ENCODE measurements at places on chromosomes 5 and 9.

- no peak for DNase-seq
Observed at GRCh38 chr5:72390836-72391235, 70.7 kb downstream of the PTCD2 start.

DNA sequence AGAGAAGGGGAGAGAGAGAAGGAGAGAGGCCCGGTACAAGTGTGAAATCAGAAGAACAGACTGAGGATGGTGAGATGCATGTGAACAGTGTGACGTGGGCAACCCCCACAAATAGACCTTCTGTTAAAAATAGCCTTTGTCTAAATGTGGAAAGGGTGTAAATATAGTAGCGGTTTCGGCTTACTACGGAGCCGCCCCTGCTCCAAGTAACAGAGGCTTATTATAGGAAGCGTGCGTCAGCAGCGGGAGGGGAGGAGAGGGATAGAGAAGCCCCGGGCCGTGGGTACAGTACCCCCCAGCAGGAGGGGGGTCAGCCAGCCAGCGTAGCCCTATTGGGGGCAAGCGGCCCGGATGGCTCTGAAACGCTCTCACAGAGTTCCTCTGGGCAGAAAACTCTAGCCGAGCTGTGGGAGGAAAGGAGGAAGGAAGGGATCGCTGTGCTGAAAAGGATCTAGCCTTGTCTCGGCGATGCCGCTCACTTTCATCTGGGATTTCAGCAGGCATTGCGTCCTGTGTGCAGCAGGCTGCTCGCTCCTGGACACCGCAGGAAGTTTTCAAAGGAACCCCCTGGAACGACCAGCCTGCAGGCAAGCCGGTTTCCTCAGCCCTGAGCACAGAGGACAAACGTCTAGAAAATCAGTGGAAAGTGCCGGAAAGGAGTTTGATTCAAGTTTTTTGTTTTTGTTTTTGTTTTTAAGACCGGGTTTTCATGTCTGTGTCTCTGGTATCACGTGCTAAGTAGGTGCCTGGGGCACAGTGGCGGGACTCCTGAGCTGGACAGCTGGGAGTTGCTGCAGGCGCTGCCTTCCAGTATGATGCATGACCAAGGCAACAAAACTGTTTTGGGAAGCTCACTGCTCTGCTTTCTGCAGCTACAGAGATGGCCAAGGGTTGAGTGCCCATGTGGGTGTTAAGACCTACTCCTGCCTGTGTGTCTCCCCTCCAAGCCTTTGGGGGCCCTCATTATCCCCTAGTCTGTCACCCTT lies 146.6 kb downstream of the SEC61B start:
- DNase-seq: no peak

- DNase-seq: no peak
Observed at GRCh38 chr9:130336885-130337284, 71.3 kb downstream of the HMCN2 start.

DNA sequence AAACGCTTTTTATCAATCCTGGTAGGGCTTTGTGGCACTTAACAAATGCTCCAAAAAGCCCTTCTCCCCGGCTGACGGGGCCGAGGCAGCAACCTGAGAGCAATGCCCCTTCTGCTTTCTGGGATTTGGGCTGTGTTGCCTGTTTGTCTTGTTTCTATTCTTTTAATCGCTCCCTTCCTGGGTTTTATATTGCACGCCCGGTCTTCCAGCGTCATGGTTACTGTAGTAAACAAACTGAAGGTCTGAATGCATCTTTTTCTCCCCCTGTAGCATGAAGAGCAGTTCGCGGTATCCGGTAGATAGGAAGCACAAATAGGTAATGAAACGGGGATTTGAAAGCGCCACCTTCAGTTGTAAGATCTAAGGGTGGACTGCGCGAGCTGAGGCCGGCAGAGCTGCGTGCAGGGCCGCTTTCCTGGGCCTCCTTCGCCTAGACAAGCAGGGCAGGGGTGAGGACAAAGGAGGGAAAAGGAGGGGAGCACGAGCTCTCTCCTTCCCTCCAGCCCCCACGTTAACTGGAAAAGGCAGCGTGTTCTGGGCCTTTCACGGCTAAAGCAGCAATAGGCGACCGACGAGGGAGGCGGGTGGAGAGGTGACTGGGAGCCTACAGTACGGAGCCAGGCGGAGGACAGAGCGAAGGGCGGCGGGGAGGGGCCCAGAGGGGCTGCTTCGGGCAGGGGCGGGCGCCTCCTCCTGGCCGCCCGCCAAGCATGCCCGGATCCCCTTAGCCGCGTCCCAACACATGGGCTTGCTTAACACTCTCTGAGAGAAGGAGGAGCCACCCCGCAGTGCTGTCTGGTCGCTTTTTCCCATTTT lies 49.3 kb upstream of the ZNF366 start:
- peak; percentile 20 for DNase-seq

DNA sequence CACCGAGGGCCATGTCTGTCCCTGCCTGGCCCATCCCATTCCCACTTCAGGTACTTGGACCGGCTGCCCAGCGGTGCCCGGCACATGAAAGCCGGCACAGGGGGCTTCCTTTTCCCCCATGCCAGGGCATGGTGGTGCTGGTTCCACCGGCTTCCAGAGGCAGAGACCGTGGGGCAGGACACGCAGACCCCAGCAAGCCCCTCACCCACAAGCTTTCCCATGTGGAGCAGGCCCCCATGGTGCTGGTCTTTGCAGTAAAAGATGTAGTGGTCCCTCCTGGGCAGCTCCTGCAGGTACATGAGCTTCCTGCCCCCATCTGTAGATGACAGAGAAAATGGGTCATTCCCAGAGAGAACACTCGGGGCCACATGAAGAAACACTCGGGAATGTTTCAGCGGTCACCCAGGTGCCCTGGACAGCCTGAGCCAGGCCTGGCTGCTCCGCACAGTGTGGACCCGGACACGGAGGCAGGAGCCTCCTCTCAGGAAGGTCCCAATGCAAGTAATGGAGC lies 2.0 kb downstream of the OBP2B start:
- no peak for DNase-seq

DNA sequence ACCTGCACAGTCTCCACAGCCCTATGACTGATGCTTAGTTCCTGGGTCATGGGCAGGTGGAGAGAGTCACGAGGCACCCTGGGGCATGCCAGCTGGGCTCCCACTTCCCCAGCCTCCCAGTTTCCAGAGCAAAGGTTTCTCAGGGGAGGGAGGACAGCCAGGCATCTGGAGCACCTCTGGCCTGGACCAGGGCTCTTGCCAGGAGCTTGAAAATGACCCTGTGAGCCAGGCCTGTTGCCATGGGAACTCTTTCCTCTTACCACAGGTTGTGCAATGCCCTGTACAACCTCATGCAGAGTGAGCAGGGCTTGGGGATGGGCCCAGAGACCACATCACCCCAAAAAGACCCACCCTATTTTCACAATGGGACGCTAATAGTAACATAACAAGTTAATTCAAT lies 113.1 kb downstream of the PSD2 start:
- DNase-seq: no peak

GRCh38 chr5:143501310-143502044 lies 98.0 kb upstream of the NR3C1 start:
- DNase-seq: no peak

- no peak for DNase-seq
Observed at GRCh38 chr9:20692554-20692953, 8.5 kb downstream of the FOCAD start.

DNA sequence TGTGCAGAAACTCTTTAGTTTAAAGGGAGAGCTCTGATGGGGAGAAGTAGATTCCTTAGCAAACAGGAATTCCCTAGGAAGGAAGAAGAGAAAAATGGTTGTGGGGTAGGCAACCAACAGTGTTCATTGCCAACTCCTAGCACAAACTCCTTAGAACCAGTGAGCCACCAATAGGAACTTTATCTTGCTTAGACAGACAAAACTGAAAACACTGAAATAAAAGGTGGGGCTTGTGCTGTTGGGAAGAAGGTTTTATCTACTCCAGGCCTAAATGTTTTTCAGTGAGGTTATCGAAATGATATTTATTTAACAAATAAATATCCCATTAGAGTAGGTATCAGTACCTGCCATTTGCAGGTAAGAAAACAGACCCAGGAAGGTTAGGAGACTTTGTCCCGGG lies 7.7 kb upstream of the GLRX start:
- DNase-seq: no peak

DNA sequence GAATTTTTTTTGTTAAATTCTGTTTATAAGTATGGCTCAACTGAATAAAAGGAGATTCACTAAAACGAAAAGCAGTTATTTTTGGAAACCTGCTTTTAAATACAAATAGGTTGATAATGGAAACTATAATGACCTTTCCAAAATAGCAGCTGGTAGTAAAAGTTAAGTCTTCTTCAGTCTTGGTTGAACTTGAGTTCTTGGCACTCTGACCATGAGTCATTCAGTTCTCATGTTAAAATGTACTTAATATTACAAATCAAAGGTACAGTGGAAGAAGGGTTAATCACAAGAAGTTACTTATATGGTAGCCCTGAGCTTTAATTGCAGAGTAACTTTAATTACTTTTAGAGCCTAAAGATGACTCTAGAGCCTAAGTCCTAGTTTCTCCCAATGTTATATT lies 62.1 kb downstream of the KLF9 start:
- DNase-seq: no peak

DNA sequence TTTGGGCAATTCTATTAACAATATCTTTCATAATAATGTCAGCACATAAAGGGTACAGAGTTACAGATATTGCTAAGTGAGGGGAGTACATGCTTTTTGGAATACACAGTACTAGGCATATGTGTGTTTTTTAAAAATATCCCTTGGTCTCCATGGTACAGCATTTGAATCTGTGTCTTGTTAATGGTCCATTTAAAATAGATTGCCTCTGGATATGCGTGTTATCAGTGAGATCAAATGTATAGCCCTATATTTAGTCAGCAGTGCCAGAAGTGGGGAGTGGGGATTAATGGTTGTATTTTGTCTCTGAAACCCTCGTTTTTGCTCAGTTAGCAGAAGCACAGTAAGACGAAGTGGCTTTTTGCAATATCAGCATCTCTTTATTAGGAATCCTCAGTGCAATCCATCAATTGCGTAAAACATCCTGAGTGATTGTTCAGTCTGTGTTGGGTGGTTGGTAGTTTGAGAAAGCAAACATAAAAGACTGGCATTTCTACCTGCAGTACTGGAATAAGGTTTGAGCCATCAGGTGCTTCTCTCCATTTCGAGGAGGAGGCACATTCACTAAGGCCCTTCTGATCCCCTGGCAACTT lies 19.0 kb downstream of the SKP2 start:
- DNase-seq: no peak

Measured in hippocampal formation (tissue), 2 donors.